Lung (tissue), 17 donors: ENCODE measurements at places on chromosomes 3 and 15.

DNA sequence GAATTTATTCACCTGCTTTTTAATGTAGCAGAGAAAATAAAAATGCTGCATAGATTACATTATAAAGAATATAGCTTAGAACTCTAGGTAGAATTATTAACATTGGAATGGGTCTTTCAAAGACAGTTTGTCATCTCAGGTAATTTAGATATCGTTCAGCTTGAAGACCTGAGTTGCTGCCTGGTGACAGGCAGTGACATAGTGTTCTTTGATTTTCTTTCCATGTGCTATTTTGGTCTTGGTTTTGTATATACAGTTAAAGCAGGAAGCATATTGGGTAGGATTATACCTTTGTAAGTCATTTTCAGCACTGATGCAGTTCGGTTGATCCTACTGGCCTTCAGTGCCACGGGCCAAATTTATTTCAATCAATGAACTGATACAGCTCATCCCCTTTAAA lies 98.7 kb downstream of the BBX start:
- DNase-seq, result no peak

- DNase-seq, result no peak
Measured at GRCh38 chr3:130428871-130429712, 83.6 kb downstream of the COL6A5 start.

DNA sequence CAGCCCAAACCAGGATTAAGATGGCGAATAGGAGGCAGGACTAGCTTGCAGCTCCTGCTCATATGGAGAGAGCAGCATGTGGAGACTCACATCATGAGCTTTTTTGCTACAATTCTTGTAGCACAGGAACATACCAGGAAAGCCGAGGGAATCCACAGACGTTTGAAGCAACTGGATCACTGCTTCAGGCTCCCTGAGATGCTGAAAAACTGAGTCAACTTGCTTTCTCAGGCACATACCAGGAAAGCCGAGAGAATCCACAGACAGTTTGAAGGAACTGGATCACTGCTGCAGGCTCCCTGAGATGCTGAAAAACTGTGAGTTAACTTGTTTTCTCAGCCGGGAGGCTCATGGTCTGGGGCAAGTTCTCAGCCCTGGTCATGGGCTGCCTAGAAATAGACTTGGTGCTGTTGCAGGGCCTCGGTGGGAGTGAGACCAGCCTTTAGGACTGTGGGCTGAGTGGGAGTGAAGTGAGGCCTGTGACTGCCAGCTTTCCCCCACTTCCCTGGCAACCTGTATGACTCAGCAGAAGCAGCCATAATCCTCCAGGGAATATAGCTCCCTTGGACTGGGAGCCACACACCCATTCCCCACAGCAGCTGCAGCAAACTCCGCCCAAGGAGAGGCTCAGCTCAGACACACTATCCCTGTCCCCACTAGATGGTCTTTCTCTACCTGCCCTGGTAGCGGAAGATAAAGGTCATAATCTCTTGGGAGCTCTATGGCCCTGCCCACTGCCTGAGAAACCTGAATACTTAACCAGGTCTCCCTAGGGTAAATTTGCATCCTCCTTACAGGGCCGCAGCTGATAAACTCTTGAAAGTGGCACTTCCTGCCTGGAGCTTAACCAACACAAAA lies 51.9 kb upstream of the PFN2 start:
- no peak for DNase-seq

DNA sequence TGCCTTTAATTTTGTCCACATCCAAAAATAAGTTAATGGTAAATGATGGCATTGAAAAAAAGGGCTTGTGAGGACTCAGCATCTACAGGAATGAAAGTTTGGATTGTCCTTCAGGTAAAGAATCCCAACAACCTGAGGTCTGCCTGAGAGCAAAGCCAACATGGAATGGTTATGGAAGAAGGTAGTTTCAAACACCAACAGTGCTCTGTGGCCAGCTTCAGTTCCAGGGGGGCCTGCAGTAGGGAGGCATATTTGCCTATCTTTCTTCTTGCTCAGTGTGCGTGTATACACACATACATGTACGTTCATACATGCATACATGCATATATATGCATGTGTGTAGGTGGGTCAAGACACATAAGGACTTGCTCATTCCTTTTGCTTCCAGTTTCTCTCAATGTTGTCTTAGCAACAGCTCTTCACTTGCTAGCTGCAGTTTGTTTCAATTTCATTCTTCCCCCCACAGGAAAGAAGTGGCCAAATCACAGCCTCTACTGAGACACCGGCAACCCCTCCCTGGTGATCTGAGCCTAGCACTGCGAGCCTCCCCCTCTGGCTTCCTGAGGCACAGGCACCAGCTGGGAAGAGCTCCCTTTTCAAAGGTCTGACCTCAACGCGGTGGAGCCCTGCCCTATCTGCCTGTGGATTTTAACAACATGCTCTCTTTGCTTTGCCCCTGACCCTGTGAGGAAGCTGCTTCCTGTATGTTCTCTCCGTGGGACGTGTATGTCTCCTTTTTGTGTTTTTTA lies 146.2 kb downstream of the KLF13 start:
- peak; percentile 39 for DNase-seq

DNA sequence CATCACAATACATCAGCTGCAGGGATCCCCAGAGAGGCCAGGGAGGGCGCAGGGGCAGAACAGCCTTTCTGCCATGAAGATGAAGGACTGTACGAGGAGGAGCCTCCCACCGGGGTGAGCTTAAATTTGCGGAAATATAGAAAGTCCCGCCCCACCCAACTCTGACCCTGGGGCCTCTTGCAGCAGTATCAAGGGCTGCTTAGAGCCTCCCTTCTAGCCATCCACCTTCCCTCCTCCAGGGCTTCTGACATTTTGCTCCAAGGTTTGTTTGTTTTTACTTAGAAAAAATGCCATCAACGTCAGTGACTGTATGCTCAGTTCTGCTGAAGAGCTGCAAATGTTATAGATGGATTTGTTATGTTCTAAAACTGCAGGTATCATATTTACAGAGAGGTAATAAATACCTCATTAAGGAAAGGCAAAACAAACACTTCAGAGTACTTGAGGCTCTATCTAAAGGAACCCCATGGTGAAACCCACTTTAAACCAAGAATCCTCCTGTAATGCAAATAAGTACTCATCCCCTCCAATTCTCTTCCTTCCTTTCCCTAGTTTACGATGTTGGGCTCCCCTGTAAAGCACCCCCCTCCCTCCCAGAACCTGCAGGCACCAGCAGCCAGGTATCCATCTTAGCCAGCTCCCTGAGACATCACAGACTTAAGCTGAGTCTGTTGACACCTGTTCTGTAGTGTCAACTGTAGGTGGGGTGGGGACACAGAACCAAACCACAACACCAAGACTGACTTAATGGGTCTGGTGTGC lies 30.5 kb downstream of the RFTN1 start:
- peak; percentile 41 for DNase-seq

DNA sequence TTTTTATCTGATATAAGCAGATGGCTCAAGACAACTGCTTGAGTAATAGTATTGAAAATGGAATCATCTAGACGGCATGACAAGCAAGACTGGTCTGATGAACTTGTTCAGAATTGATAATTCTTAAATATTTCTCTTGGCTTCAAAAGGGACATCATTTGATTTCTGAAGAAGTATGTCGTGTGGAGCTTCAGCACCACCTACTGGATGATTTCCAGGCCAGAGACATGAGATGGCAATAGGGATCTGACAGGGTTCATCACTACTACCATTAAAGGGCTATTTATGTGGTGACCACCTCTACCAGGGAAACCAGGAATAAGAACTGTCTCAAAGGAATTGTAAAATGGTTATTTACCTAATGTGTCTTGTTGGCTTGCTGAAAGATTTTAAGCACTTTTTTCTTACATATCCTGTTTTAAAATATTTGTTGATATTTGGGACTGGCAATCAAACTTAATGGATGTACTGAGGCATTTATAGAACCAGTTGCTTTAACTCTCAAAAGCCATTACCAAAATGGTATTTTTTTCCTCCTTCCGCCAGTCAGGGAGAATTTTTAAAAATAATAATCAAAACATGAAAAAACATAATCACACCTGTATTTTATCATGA lies 99.5 kb upstream of the FAM98B start:
- peak; percentile 80 for DNase-seq

DNA sequence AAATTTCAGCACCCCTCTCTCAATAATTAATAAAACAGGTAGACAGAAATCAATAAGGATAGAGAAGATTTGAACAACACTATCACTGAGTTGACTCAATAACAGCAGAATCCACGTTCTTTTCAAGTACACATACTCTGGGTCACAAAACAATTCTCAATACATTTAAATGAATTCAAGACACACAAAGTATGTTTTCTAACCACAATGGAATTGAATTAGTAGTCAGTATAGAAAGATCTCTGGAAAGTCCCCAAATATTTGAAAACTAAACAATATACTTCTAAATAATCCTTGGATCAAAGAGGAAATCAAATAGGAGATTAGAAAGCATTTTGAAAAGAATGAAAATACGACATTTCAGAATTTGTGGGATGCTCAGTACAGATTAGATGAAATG lies 40.0 kb downstream of the TKT start:
- DNase-seq, result no peak

GRCh38 chr3:70096376-70097066 lies 97.0 kb downstream of the SAMMSON start:
- DNase-seq, result peak; percentile 58

- DNase-seq, result no peak
Measured at GRCh38 chr3:60048447-60048848, 998.6 kb upstream of the CFAP20DC start.

GRCh38 chr15:53378096-53378800 lies 381.2 kb downstream of the WDR72 start:
- no peak for DNase-seq

GRCh38 chr15:71125831-71126450 lies 10.7 kb downstream of the THSD4 start:
- no peak for DNase-seq

DNA sequence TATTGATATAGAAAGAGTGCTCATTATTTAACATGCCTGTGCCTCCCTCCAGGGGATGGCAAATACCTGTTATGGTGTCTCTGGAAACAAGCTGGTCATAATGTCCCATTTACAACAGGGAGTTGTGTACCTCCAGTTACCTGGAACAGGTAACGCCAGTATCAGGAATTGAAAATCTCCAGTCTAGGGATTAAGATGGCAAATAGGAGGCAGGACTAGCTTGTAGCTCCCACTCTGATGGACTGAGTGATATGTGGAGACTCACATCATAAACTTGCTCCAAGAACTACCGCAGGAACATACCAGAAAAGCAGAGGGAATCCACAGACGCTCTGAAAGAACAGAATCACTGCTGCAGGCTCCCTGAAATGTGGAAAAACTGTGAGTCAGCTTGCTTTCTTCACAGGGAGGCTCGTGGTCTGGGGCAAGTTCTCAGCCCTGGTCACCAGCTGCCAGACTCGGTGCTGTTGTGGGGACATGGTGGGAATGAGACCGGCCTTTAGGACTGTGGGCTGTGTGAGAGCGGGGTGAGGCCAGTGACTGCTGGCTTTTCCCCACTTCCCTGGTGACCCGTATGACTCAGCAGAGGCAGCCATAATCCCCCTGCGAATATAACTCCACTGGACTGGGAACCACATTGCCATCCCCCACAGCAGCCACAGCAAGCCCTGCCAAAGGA lies 97.4 kb downstream of the KCNAB1 start:
- no peak for DNase-seq

DNA sequence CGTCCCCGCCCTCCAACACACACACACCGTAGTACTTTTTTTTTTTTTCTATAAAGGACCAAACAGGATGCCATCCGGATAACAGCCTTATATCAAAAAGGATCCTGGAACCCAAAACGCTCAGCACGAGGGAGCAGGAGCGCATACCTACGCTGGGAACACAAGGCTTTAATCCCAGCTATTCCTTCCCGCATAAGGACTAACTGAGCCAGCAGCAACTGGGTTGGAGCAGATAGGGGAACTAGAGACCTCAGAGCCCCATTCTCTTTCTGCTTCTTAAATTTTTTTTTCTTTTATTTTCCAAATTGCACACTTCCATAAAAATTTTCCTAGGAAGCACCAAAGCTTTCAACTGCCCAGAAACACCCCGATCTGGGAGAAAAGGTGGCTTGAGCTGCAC lies 1.3 kb downstream of the TRANK1 start:
- DNase-seq, result no peak

DNA sequence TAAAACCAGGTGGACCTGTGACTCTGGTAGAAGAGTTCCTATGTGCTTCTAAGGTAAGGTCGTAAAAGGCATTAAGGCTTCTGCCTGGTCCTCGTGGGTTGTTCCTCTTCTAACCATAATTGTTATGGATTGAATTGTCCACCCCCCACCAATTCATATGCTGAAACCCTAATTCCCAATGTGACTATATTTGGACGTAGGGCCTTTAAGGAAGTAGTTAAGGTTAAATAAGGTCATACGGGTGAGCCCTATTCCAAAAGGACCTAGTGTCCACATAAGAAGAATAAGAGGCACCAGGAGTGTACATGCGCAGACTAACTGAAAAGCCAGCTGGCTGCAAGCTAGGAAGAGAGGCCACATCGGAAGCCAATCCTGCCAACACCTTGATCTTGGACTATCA lies 1.9 kb downstream of the ADPGK start:
- no peak for DNase-seq

DNA sequence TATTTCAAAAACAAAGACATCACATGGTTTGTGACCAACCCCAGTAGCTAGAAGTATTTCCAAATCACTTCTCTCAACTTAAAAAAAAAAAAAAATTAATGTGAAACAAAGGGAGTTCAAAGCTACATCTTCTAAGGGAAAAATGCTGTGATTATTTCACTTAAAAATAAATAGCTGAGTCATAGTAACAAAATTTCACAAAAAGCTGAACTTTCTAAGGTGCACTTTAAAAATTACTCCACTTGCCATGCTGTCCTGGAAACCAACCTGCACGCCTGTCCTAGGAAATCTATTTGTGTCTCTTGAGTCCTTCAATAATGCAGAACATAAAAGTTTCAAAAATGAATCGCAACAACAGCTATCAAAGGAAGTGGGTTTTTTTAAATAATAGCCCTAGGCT lies 1.8 kb downstream of the ACAP2 start:
- no peak for DNase-seq

GRCh38 chr3:1456781-1457311 lies 364.0 kb downstream of the CNTN6 start:
- peak; percentile 37 for DNase-seq

DNA sequence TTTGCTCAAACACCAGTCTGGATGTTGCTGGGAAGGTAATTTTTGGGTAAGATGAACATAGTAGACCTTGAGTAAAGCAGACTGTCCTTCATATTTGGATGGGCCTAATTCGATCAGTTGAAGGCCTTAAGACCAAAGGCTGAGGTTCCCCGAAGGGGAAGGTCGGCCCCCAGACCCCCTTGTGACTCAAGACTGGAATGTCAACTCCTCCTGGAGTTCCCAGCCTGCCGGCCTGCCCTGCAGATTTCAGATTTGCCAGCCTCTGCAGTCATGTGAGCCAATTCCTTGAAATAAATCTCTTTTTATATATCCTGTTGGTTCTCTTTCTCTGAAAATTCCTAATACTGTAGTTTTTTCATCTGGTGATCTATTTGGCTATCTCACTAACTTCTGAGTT lies 146.5 kb downstream of the APBA2 start:
- DNase-seq, result no peak

- no peak for DNase-seq
Measured at GRCh38 chr3:32443478-32443877, 51.8 kb downstream of the CMTM7 start.

DNA sequence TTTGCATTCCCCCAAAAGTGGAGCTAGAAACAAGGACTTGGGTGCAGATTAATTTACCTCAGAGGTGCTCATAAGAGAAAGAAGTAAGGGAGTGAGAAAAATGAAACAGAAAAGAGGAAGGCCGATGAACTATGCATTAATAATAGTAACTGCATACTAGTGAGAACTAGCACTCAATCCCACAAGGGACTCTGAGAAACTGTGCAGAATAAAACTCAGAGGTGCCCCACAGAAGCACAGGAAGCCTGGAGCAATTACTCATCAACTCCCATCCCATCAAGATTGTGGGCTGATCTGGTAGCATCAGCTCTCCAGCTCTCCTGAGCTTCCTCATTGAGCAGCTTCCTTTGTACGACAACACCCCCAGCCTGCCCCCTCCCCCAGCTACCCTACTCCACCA lies 50.8 kb downstream of the CLDN18 start:
- DNase-seq, result no peak
